ENCODE measurements at places on chromosomes 6 and 20.
A peak's percentile ranks its signal among the peaks of the same experiment; 100 is the strongest.

GRCh38 chr6:4253604-4254231 is 118.3 kb upstream of the ECI2 start:
- no peaks in the 10 kb centered on the region for H3K36me3 ChIP-seq
- peaks cover 13% of the 10 kb centered on the region for H3K4me1 ChIP-seq
- DNase-seq = peak; percentile 83
- H3K27ac ChIP-seq = peak overlapping the region; percentile 53

DNA sequence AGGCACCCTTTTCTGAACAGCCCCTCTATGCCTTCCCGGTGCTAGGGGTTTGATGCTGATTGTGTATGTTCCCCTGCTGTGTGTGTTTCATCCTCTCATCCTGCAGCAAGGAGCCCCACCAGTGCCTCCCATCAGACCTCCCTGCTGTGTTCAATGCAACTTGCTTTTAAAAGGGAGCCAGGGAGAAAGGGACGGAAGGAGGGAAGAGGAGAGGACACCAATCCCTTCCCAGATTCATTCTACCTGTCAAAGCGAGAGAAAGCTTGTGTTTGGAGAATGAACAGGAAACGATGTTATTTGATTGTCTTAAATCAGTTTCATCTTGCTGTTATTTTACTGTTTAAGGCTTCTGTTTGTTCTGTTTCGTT is 259.2 kb downstream of the ADGB start:
- no peak overlapping the region for H3K4me3 ChIP-seq
- peaks cover 3% of the 10 kb centered on the region for H3K4me1 ChIP-seq
- peak overlapping the region; percentile 79 for H3K27ac ChIP-seq
- H3K36me3 ChIP-seq = no peaks in the 10 kb centered on the region
- DNase-seq = no peak

GRCh38 chr6:54586251-54586650 is 260.3 kb upstream of the FAM83B start:
- no peak overlapping the region for H3K4me3 ChIP-seq
- peak; percentile 47 for DNase-seq
- no peaks in the 10 kb centered on the region for H3K27me3 ChIP-seq
- H3K4me1 ChIP-seq = peaks cover 3% of the 10 kb centered on the region
- H3K36me3 ChIP-seq = no peaks in the 10 kb centered on the region

DNA sequence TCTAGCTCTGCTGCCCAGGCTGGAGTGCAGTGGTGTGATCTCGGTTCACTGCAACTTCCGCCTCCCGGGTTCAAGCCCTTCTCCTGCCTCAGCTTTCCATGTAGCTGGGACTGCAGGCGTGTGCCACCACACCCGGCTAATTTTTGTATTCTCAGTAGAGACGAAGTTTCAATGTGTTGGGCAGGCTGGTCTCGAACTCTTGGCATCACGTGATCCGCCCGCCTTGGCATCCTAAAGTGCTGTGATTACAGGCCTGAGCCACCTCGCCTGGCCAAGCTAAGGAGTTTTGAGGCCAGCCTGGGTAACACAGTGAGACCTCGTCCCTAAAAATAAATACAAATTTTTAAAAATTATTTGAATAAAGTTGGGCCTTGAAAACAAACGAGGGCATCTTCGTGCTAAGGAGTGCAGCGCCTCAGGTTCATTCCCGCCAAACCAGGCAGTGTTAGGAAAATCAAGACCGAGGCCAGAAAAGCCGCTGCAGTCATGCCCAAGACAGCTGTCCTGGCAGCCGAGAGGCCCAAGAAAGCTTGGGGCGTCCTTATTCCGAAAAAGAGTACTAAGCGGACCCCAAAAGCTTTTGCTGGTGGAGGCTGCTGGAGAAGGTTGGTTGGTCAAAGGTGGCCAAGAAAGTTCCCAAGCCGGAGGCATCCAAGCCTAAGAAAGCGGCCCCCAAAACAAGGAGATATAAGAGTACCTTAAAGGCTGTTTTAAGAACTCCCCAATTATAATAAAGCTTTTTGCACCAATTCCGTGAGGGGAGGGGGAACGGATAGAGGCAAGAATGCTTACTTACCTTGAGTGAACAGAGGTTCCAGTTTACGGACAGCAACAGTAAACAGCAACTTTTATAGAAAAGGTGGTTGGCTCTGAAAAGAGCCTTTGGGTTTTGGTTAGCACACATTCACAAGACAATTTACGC is 109.0 kb downstream of the HFE start:
- peak; percentile 23 for DNase-seq
- no peaks in the 10 kb centered on the region for H3K27me3 ChIP-seq
- H3K4me1 ChIP-seq = no peaks in the 10 kb centered on the region
- H3K4me3 ChIP-seq = peak overlapping the region; percentile 55

- DNase-seq = no peak
- H3K4me3 ChIP-seq = no peak overlapping the region
- H3K4me1 ChIP-seq = no peaks in the 10 kb centered on the region
- H3K36me3 ChIP-seq = no peaks in the 10 kb centered on the region
These were observed 22.5 kb downstream of the KLHL32 start for GRCh38 chr6:96947055-96947454.

DNA sequence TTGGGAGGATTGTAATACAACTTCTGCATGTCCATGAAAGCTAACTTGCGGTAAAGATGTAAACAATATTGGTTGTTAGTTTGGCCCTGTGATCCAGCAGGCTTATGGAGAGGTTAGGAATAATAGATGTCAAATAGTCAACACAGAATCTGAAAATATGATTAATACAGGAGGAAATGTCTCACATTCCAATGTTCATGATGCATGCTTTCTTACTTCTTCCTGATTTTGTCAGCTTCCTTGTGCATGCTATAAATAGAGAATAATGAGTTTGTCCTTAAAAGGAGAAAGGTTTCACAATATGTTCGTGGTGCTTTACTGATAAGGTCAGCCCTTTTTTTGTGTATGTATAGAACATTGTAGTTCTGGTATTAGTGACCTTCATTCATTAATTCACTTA is 136.7 kb downstream of the MMUT start:
- no peak overlapping the region for H3K4me3 ChIP-seq
- H3K27ac ChIP-seq = no peak overlapping the region
- no peaks in the 10 kb centered on the region for H3K4me1 ChIP-seq

GRCh38 chr6:165834613-165835259 is 171.7 kb upstream of the PDE10A start:
- peak; percentile 17 for DNase-seq
- H3K27ac ChIP-seq = no peak overlapping the region
- no peaks in the 10 kb centered on the region for H3K4me1 ChIP-seq
- H3K4me3 ChIP-seq = no peak overlapping the region

DNA sequence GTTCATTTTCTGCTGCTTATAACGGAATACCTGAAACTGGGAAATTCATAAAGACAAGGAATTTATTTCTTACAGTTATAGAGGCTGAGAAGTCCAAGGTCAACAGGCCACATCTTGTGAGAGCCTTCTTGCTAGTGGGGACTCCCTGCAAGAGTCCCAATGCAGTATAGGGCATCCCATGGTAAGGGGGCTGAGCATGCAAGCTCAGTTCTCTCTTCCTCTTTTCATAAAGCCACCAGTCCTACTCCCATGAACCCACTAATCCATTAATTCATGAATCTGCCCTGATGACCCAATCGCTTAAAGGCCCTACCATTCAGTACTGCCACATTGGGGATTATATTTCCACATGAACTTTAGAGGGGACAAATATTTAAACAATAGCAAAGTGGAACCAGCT is 26.5 kb downstream of the CYB5R4 start:
- no peaks in the 10 kb centered on the region for H3K27me3 ChIP-seq
- H3K27ac ChIP-seq = no peak overlapping the region
- DNase-seq = no peak
- no peaks in the 10 kb centered on the region for H3K36me3 ChIP-seq
- H3K4me3 ChIP-seq = no peak overlapping the region

DNA sequence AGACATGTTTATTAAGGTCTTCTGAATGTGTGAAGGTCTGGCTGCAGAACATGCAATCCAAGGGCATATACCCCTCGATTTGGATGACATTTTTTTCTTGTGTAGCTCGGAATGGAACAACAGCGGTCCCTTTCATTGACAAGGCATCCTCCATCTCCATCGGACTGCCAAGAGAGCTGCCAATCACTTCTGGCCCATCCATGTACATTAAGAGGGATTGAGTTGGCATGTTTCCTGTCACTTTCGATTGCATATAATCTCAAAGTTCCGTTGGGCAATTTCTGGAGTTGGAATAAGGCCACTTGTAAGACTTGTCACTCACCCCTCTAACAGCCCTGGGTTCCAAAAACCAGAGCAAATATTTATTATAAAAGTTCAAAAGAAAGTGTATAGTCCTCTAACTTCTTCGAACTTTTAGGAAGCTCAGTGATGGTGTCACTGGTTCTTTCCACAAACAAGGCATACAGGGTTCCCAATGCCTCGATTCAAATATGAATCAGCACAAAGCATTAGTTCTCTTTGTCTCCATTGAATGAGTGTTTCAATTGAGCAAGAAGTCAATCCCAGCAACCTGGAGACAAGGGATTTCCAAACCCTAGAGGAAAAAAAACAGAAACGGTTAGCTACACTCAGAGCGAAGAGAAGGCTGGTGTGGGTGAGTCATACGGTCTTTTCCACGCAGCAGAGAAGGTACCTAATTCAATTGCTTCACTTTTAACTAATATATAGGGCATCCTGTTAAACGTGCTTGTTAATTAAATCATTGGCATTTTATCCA is 10.9 kb downstream of the ZNF217 start:
- H3K4me3 ChIP-seq = no peak overlapping the region
- DNase-seq = peak; percentile 95
- peak overlapping the region; percentile 57 for H3K27ac ChIP-seq
- H3K4me1 ChIP-seq = peaks cover 22% of the 10 kb centered on the region

GRCh38 chr20:50192364-50193198 is 2.0 kb downstream of the CEBPB start:
- peak overlapping the region; percentile 100 for H3K27ac ChIP-seq
- peak overlapping the region; percentile 95 for H3K4me3 ChIP-seq

DNA sequence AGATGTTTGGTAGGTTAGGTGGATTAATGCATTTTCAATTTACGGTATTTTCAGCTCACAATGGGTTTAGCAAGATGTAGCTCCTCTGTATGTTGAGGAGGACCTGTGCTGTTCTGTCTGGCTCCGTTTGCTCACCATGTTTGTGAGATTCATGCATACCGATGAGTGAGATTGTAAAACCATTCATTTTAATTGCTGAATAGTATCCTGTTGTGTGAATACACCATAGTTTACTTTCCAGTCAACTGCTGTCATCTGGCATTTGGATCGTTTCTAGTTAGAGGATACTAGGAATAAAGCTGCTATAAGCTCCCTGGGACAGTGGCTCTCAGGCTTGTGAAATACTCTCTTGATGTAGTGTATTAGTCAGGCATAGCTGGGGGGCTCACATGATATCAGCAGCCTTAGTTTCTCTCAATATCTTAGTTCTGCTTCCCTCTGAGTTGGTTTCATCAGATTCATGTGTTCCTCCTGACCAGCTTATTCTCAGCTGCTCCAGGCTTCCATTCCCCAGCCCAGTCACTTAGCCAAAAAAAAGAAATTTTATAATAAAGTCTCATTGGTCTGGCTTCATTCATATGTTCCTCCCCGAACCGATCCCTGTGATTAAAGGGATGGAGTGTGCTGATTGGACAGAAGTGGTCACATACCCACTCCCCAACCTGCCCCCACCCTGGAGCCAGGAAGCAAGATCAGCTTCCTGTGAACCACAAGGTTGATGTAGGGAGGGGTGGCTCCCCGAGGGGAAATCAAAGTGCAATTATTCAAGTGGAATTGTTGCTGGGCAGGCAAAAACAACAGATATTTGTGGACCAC is 10.9 kb upstream of the B4GALT5 start:
- peak; percentile 34 for DNase-seq
- H3K27me3 ChIP-seq = no peaks in the 10 kb centered on the region
- H3K4me3 ChIP-seq = no peak overlapping the region
- peaks cover under 1% of the 10 kb centered on the region for H3K4me1 ChIP-seq

DNA sequence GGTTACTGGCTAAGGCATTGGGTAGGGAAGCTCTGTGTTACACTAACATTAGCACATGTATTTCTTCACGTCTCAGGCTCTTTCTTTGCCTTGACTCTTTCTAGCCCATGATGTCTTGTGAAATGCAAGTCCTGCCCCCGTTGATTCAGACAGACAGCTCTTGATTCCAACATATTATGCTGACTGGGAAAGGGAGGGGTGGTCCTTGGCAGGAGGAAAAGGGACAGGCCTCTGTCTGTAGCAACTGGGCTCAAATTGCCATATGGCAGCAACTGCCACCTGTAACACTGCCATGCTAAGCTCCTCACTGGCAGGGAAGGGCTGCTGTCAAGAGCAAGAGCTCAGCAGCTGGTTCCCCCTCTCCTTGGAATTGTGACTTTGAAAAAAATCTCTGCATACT is 5.7 kb upstream of the KCNK15 start:
- no peak for DNase-seq
- peaks cover 45% of the 10 kb centered on the region for H3K27me3 ChIP-seq
- H3K36me3 ChIP-seq = no peaks in the 10 kb centered on the region
- H3K4me3 ChIP-seq = no peak overlapping the region
- peaks cover 3% of the 10 kb centered on the region for H3K4me1 ChIP-seq

- no peaks in the 10 kb centered on the region for H3K36me3 ChIP-seq
- H3K27me3 ChIP-seq = no peaks in the 10 kb centered on the region
- DNase-seq = peak; percentile 67
- no peak overlapping the region for H3K4me3 ChIP-seq
- no peaks in the 10 kb centered on the region for H3K4me1 ChIP-seq
These were observed 374.9 kb upstream of the FLRT3 start for GRCh38 chr20:14712302-14712739.

GRCh38 chr6:159007510-159007909 is 7.5 kb upstream of the RSPH3 start:
- no peak for DNase-seq
- no peaks in the 10 kb centered on the region for H3K27me3 ChIP-seq
- H3K4me3 ChIP-seq = no peak overlapping the region
- no peaks in the 10 kb centered on the region for H3K36me3 ChIP-seq
- H3K4me1 ChIP-seq = peaks cover 2% of the 10 kb centered on the region
- no peak overlapping the region for H3K27ac ChIP-seq

DNA sequence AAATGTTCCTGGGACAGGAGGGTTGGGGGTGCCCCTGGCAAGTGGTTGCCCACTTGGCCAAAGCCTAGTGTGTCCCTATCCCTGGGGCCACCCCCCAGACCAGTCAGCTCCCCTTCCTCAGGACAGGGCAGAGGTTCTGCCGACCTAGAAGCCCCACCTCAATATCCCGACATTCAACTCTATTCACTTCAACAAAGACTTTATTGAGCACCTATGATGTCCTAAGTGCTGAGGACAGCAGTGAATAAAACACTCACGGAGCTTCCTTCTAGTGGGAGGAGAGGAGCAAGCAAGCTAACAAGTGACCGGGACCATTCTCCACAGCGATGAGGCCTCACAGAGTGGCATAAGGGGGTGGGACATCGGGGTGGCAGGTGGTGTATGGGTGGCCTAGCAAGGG is 52.7 kb downstream of the GRM4 start:
- peaks cover 53% of the 10 kb centered on the region for H3K27me3 ChIP-seq
- no peaks in the 10 kb centered on the region for H3K4me1 ChIP-seq
- DNase-seq = no peak
- H3K4me3 ChIP-seq = no peak overlapping the region
- no peaks in the 10 kb centered on the region for H3K36me3 ChIP-seq

GRCh38 chr6:134436281-134436815 is 118.4 kb upstream of the SGK1 start:
- H3K27me3 ChIP-seq = no peaks in the 10 kb centered on the region
- H3K4me3 ChIP-seq = no peak overlapping the region
- no peaks in the 10 kb centered on the region for H3K36me3 ChIP-seq
- peaks cover 7% of the 10 kb centered on the region for H3K4me1 ChIP-seq

Measured in IMR-90 (cell line).